ENCODE measurements at places on chromosomes 1 and 21.

DNA sequence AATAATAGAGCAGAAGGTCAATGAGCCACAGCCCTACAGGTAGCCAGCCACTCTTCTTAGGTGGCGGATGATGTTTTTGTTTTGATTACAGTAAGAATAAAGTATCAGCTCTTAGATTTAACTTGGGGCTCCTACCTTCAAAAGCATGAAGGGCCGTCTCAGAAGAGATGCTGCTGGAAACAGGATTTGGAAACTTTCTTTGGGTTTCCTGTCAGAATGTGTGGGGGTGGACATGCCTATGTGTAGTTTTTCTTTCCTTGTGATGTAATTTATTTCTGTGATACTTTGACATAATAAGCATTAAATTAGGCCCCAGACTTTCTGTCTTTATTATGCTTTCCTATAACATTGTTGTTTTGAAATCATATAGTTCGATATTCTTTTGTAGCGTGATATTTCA is 1.5 kb downstream of the RAP1A start:
- DNase-seq = no peak

DNA sequence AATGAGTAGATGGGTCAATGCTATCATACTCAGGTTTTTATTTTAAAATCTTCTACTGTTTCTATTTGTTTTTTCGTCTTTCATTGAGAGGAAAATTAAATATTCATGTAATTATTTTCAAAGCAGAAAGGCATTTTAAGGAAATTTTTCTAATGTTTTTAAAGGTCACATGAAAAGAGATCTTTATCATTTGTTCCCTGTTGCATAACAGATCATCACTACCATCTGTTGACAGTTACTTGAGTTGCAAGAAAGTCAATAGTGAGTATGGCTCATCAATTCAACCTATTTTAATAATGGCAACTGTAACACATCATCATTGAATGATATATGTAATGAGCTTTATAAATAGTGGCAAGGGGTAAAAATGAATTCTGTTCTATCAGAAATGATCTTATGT is 369.7 kb downstream of the DPYD start:
- DNase-seq = no peak

- no peak for DNase-seq
Measured at GRCh38 chr1:63968663-63969440, 195.0 kb downstream of the ROR1 start.

- DNase-seq = peak; percentile 58
Measured at GRCh38 chr1:57637155-57637554, 213.3 kb upstream of the DAB1 start.

DNA sequence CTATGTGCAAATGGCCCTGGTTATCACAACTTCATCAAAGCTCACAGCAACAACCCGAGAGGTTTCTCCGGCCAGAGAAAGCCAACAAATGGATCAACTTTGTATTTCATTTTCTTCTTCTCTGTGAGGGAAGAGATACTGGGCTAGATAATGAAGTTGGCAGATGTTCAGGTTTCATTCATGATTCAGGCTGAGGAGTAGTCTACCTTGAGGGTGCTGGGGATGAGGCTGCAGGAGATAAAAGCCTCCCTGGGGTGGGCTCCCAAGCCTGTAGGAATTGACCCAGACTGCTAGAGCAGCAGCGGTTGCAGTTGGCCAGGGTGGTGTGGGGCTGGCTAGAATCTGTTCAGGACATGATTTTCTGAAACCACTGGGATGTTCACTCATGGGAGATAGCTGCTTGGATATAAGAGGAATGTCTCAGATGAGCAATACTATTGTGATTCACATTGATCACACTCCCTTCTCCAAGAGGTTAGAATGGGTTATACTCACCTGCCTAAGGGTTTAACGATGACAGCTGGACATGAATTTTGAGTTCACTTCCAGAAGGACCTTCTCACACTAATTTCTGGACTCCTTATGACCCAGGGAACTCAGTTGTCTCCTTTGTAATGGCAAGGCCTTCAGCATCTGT is 64.0 kb downstream of the SYT6 start:
- no peak for DNase-seq

DNA sequence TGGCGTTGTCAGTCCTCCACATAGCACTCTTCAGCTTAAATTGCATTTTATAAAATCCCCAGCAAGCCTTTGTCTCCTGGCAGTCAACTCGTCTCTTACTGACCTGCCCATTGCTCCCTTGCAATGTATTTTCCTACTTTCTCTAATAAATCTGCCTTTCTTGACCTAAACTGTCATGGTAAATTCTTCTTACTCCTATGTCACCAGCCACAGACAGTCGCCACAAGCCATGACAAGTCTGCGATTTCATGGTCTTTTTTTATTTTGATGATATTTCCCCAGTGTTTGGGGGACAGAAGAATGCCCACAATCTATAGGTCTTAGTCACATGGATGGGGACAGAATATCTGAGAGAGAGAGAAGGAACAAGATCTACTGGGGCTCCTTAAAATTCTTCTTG is 8.4 kb downstream of the IFNAR2 start:
- DNase-seq = no peak

DNA sequence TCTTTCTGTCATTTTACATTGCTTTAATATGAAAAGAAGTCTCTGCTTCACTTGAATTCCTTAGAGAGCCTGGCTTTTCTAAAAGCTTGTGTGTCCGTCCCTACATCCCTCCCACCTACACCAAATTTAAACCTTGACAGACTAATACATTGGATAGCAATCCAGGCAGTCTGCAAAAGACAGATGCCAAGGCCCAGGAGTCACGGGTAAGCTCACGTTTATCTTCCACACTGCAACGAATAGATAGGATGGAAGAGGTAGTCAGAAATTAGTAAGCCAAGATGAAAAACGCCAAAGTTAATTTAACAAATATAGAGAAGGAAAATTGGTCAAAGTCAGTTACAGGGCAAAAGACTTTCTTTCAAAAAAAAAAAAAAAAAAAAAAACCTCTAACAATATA is 338.1 kb downstream of the SMYD3 start:
- no peak for DNase-seq

- no peak for DNase-seq
Measured at GRCh38 chr1:42418516-42418915, 37.3 kb downstream of the ZMYND12 start.

GRCh38 chr1:15963968-15964648 is 11.8 kb downstream of the ZBTB17 start:
- no peak for DNase-seq

GRCh38 chr1:164702216-164702615 is 143.2 kb downstream of the PBX1 start:
- peak; percentile 16 for DNase-seq

- no peak for DNase-seq
Measured at GRCh38 chr1:6577831-6578525, 1.8 kb upstream of the ZBTB48 start.

GRCh38 chr21:30234643-30235042 is 18.7 kb upstream of the CLDN8 start:
- DNase-seq = no peak

DNA sequence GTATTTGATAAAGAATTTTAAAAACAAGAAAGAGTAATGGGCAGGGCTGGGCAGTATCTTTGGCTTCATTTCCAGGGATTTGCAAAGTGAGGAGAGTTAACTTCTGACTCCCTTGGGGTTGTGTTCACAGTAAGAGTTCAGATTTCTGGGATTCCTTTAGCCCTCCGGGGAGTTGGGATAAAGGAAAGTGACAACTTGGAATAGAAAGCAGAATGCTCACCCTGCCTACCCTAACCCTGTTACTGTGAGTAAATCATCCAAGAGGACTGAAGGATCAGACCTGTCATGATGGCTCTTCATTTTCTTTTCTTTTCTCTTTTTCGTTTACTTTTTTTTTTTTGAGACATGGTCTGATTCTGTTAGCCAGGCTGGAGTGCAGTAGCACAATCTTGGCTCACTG is 76.1 kb downstream of the CACHD1 start:
- no peak for DNase-seq

DNA sequence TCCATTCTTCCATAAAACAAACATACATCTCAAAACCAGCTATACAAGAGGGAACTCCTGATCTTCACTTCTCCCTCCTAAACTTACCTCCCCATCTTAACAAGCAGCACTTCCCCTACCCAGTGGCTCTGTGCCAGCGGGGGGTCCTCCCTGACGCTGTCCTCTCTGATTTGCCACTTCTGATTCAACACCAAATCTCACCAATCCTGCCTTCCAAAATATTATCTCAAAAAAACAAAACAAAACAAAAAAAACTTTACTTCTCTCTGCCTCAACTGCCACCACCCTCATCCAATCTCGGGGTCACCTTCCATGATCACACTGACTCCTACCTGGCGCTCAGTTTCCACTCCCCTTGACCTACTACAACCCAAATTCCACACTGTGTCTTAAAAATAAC is 72.8 kb downstream of the SLC45A1 start:
- DNase-seq = no peak

- DNase-seq = no peak
Measured at GRCh38 chr1:202648605-202649226, 61.5 kb downstream of the SYT2 start.

DNA sequence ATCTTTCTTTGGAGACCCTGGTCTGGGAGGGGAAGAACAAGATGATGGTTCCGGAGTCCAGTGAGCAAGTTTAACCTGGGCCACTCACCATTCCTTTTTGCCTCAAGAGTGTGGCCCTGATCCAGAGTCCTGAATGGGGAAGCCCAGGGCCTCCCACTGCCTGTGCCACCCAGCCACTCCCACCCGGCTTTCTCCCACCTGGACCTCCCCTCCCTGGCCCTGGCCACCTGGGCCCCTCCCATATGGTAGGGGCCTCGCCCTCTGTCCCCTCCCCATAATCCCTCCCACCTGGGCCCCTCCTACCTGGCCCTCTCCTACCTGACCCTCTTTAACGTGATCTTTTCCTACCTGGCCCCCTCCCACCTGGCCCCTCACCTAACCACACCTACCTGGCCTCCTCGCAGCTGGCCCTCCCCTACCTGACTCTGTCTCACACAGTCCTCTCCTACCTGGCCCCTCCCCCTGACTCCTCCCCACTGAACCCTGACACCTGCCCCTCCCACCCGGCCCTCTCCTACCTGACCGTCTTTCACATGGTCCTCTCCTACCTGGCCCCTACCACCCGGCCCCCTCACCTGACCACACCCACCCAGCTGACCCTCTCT is 220.7 kb upstream of the VAMP3 start:
- DNase-seq = no peak

DNA sequence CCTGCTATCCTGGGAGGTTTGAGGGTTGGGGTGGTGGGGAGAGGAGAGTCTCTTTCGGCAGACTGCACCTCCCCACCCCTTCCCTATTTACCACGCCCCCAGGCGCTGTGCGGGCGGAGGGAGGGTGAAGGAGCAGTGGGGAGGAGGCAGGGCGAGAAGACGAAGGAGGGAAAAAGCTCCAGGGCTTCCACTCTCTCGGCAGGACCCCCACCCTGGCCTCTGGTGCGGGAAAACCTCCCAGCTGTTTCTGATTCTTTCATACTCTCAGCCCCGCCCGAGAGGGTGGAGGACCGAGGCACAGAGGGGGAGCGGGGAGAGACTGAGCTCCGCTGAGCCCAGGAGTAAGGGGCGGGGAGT is 866 bp upstream of the WNT2B start:
- peak; percentile 42 for DNase-seq

DNA sequence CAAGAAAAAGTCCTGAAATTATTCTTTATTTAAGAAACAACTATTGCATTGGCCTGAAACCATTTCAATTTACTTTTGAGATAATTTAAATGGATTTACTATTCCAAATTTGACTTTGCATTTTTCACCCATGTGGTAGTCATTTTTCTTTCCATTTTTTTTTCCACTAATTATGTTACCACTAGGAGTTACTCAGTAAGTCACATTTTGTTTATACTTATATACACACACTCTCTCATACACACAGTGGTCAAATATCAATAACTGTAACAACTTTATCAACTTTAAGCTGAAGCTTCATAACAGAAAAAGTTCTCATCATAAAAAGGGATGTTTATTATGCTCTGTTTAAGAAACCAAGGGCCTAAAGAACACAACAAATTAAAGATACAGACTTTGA is 222.8 kb downstream of the SIPA1L2 start:
- DNase-seq = no peak

DNA sequence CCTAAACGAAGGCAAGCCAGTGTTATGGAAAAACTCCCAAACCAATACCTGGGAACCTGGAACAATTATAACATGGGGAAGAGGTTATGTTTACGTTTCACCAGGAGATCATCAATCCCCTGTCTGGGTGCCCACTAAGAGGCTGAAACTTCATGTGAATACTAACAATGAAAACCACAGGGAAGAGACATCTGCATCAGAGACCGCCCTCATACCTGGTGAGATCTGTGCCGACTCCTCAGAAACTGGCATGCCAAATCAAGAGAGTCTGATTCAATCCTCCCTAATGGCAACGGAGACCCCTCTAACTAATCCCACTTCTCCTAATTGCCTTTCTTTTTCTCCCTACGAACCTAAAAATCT is 163.2 kb downstream of the IER5 start:
- peak; percentile 15 for DNase-seq

GRCh38 chr1:112674986-112675727 is 698 bp downstream of the MOV10 start:
- DNase-seq = peak; percentile 71

- DNase-seq = peak; percentile 68
Measured at GRCh38 chr1:220813013-220813412, 26.3 kb downstream of the MTARC1 start.

- DNase-seq = no peak
Measured at GRCh38 chr1:160367516-160367900, 637 bp downstream of the NHLH1 start.

DNA sequence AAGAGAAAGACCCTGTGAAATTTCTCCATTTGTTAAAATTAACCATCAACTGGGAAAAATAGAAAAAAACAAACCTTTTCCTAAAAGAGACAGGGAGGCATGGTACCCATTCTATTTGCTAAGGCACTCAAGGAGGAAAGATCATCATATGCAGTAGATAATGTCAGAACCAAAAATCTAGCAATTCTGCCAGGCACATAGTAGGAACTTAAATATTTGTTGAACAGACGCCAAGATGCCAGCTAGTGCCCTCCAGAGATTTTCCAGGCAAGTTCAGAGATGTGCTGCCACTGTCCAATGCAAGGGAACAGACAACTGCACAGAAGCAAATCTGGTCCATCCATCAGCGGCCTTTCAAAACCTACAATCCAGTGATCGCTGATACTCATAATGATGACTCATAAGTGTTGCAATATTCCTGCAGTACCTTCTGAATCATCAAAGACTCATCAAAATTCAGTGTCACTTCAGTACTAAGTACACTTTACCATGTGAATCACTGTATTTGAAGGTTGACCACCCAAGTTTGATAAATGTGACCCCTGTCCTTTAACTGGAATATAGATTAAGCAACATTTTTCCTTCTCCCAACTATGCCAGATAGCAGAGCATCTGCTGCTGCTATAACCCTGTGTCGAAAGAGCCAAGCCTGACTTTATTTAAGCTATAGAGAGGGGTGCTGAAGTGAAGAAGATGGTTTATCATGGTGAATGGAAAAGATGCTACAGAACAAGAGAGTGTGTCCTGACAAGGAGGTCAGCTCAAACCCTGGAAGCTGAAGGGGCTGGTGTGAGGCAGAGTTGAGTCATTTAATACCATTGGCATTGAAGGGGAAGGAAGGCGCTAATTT is 99.1 kb downstream of the MT1HL1 start:
- DNase-seq = peak; percentile 67

GRCh38 chr1:5725855-5726585 is 266.2 kb downstream of the NPHP4 start:
- DNase-seq = no peak

Measured in Daoy (cell line).